ENCODE measurements at places on chromosomes 7 and 10. TPM values are rescaled to one million over a fixed set of nuclear protein-coding genes. Genes with fewer than 3 reads are reported as not detected.

OR2A25 gene
- total RNA-seq: not detected

DNA sequence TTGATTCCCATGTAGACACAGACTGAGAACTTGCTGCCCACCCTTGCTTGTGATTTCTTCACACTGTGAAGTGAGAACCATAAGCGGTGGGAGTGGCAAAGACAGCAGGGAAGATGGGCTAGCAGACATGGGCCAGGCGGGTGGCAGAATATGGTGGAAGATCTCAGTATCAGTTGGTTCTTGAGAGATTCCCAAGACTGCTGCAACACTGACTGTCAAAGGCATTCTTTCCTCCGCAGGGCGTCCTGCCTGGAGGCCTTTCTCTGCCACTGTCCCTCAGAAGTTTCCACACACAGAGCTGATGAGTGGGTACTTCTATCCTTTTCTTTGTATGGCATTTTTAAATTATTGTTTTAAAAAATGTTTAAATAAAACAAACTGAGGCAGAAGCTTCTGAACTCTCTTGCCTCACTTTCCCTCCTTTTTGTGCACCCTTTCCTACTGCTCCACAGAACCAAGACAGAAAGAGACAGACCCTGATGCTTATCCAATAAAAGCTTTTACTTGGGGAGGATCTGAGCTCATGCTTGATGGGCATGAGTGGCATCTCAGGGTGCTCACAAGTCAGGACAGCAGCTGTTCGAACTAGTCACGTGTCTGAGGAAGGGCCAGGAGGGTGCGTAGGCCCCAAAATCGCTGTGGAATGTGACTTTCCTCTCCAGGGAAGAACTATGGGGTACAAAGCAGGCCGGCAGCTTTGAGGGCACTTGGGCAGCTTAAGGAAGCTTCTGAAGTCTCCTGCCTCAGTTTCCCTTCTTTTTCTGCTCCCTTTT is 104.7 kb upstream of the PCGF5 start:
- H3K4me3 ChIP-seq: no peak overlapping the region
- H3K27me3 ChIP-seq: peaks cover 8% of the 10 kb centered on the region
- H3K27ac ChIP-seq: no peak overlapping the region
- DNase-seq: no peak
- H3K4me1 ChIP-seq: no peaks in the 10 kb centered on the region

GRCh38 chr10:72086466-72087391 is 1.6 kb downstream of the SPOCK2 start:
- peaks cover 53% of the 10 kb centered on the region for H3K36me3 ChIP-seq
- peaks cover 65% of the 10 kb centered on the region for H3K4me1 ChIP-seq
- peak; percentile 79 for DNase-seq
- H3K27me3 ChIP-seq: no peaks in the 10 kb centered on the region

DNA sequence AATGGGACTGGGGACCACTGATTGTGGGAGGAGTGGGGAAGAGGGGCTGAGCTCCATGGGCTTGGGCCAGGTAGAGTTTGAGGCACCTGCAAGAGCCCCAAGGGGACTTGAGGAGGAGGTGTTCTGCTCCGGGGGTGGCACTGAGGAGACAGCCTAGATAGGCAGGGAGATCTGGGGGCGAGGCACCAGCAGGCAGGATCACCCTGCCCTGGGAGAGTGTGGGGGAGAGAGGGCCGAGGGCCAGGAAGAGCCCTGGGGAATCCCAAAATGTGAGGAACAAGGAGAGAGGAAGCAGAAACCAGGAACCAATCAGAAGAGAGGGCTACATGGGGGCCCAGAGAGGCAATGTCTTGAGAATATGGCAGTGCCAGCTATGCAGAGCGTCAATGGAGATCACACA is 34.6 kb downstream of the LEP start:
- H3K4me1 ChIP-seq: peaks cover 2% of the 10 kb centered on the region
- peaks cover 16% of the 10 kb centered on the region for H3K27me3 ChIP-seq
- no peak for DNase-seq
- H3K4me3 ChIP-seq: no peak overlapping the region
- no peak overlapping the region for H3K27ac ChIP-seq
- H3K36me3 ChIP-seq: peaks cover 9% of the 10 kb centered on the region

GRCh38 chr10:131402771-131403650 is 91.5 kb upstream of the TCERG1L start:
- no peak for DNase-seq
- no peaks in the 10 kb centered on the region for H3K4me1 ChIP-seq
- H3K4me3 ChIP-seq: no peak overlapping the region
- no peaks in the 10 kb centered on the region for H3K27me3 ChIP-seq

- H3K36me3 ChIP-seq: no peaks in the 10 kb centered on the region
- peaks cover 24% of the 10 kb centered on the region for H3K4me1 ChIP-seq
- H3K4me3 ChIP-seq: no peak overlapping the region
- no peak overlapping the region for H3K27ac ChIP-seq
Observed at GRCh38 chr10:43782814-43783213, 134.1 kb upstream of the ZNF32 start.

ALOX5 gene
- total RNA-seq: 6.7 TPM

DNA sequence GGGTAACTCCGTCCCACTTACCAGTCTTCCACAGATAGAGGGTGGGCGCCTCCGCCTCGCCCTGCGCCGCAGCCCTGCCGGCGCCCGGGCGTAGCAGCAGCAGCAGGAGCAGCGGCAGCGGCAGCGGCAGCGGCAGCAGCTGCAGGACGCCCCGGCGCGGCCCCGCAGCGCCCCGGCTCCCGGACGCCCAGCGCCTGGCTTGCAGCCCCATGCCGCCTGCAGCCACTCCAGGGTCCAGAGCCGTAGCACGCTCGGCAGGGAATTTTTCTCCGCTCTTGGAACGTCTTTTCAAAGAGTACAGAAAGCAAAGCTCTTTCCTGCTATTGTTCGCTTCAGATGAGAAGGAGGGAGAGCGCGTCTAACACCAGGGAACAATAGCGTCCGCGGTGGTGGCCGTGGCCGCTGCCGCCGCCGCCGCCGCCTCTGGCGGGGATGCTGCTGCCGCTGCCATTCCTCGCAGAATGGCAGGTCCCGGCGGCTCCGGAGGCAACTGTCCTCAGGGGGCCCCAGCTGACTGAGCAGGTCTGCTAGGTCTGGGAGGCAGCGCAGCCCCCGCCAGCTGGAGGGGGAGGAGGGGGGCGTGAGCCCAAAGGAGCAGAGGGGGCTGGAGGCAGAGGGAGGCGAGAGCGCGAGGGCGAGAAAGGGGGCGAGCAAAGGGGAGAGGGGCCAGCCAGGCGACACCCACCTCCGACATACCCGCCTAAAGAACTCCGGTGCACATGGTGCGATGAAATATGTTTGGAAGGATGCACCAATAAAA is at the start of gene THSD7A:
Gene THSD7A, minus strand, starts transcription at position 463 of the 760 bp plus-strand sequence. Its CDS starts 252 bp downstream, at position 211.
- H3K36me3 ChIP-seq: no peaks in the 10 kb centered on the region
- H3K4me1 ChIP-seq: peaks cover 7% of the 10 kb centered on the region
- H3K4me3 ChIP-seq: no peak within 1 kb of the TSS
- H3K27me3 ChIP-seq: peaks cover 42% of the 10 kb centered on the region

ADAM12 gene
- total RNA-seq: 0.65 TPM

- peaks cover 54% of the 10 kb centered on the region for H3K36me3 ChIP-seq
- no peaks in the 10 kb centered on the region for H3K27me3 ChIP-seq
- peaks cover 24% of the 10 kb centered on the region for H3K4me1 ChIP-seq
- no peak overlapping the region for H3K27ac ChIP-seq
Observed at GRCh38 chr10:73802276-73802991, 9.0 kb downstream of the NDST2 start.

ACADSB gene
- 21.4 TPM for total RNA-seq

DNA sequence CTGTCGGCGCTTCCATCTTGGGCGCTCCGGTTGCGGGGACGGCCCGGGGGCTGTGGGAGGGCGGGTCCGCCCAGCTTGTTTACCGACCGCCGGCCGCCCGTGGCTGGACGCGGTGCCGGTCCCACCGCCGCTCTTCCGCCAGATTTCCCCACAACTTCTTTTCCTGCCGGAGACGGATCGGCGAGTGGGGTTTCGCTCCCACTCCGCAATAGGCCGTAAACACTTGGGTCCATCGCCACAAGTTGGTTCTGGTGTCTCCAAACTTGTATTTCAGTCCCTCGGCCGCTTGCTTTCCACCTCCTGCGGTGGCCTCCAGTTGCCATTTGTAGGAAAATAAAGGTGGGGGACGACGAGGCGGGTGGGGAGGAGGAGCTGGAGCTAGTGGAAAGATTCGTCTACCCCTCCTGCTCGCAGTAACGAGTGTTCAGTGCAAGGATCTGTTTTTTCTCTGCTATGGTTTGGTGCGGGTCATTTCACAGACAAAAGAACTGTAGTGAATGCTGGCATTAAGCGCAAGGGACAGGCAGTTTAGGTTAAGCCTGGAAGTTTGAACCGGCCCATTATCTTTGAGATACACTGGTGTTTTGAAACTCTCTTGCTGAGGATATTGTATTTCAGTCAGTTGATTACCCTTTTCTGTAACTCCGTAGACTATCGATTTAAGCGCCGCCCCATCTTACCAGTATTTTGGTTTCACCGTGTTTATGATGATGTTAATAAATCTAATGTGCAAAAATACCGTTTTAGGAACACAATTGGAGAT is 24.3 kb upstream of the ZRANB1 start:
- H3K4me3 ChIP-seq: peak overlapping the region; percentile 87
- peaks cover 33% of the 10 kb centered on the region for H3K4me1 ChIP-seq
- H3K36me3 ChIP-seq: no peaks in the 10 kb centered on the region
- peak overlapping the region; percentile 97 for H3K27ac ChIP-seq
- peaks cover 1% of the 10 kb centered on the region for H3K27me3 ChIP-seq

SUGCT gene
- total RNA-seq: not detected

GRCh38 chr7:76369018-76369417 is 10.2 kb upstream of the YWHAG start:
- H3K36me3 ChIP-seq: no peaks in the 10 kb centered on the region
- DNase-seq: no peak
- H3K27me3 ChIP-seq: peaks cover 5% of the 10 kb centered on the region

DNA sequence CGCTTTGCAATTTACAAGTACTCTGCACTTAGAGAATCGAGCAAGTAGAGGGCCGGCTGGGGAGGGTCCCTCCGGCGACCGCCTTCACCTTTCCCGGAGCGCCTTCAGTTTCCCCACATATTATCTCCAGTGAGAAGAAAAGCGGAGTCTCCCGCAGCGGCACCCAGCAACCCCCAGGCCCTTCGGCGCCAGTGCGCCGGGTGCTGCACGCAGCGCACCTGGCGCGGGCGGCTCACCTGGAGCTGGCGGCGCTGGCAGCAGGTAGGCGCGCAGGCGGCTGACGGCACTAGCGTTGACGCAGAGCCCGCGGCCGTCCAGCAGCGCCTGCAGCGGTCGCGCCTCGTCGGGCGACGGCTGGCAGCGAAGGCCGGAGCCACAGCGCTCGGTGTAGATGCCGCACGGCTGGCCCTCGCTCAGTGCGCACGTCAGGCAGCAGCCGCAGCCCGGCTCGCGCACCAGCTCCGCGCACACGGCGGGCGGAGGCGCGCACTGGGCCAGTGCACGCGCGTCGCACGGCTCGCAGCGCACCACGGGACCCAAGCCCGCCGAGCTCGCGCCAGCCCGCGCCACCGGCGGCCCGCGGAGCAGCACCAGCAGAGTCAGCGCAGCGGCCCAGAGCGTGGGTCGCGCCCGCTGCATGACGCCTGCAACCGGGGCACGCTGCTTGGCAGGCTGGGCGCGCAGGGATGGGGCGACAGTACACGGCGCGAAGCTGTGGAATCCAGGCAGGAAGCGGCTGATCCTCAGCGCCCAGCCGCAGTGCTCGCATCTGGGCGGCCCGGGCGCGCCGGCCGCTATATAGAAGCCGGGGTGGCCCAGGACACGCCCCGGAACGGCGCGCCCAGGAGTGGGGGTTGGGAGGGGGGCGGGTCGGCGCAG is at the start of gene IGFBP3:
Gene IGFBP3, minus strand, starts transcription at position 771 of the 879 bp plus-strand sequence. Its CDS starts 132 bp downstream, at position 639.
- peak within 1 kb of the TSS; percentile 59 for H3K4me3 ChIP-seq
- peak within 1 kb of the TSS; percentile 41 for H3K27ac ChIP-seq
- H3K36me3 ChIP-seq: no peaks in the 10 kb centered on the region
- no peak for DNase-seq
- peaks cover 42% of the 10 kb centered on the region for H3K4me1 ChIP-seq

- no peaks in the 10 kb centered on the region for H3K27me3 ChIP-seq
- H3K4me3 ChIP-seq: no peak overlapping the region
- H3K4me1 ChIP-seq: peaks cover 37% of the 10 kb centered on the region
- DNase-seq: no peak
- H3K27ac ChIP-seq: no peak overlapping the region
Observed at GRCh38 chr10:88958721-88959120, 6.1 kb upstream of the ACTA2 start.

EZH2 gene
- total RNA-seq: 120 TPM

TET1 gene
- total RNA-seq: 3.7 TPM

PLAC9 gene
- not detected for total RNA-seq

TLL2 gene
- 0.17 TPM for total RNA-seq

Measured in activated CD4-positive, alpha-beta T cell treated with anti-CD3 and anti-CD28 coated beads, Interleukin-2, amount 10 ng/mL, durations not matched to agents 7 days and 5 days (primary cell).